Spleen (tissue), 13 donors: ENCODE measurements at places on chromosomes 5 and 9.
A peak's percentile ranks its signal among the peaks of the same experiment; 100 is the strongest.

GRCh38 chr5:149447373-149448367 lies 68.6 kb upstream of the IL17B start:
- no peak for DNase-seq

DNA sequence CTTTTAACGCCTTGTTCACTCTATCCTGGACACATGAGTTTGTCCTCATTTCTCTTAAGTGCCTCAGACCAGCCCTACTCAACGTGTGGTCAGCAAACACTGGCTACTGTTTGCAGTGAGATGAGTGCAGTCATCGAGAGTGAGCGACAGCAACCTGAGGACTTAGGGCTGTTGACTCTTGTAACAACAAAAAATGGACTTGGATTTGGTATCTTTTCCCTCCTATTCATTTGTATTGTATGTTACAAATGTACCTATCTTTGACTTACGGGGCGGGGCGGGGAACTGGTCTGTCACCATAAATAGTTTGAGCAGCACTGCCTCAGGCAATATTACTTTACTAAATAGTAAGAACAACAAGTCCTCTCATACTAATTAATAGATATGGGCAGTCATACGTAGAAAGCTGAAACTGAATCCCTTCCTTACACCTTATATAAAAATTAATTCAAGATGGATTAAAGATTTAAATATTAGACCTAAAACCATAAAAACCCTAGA lies 84.1 kb downstream of the TLE1 start:
- no peak for DNase-seq

GRCh38 chr9:137029058-137029936 lies 1.3 kb upstream of the ABCA2 start:
- peak; percentile 95 for DNase-seq

- DNase-seq: peak; percentile 96
These were observed 7.5 kb downstream of the N4BP3 start for GRCh38 chr5:178120607-178121357.

DNA sequence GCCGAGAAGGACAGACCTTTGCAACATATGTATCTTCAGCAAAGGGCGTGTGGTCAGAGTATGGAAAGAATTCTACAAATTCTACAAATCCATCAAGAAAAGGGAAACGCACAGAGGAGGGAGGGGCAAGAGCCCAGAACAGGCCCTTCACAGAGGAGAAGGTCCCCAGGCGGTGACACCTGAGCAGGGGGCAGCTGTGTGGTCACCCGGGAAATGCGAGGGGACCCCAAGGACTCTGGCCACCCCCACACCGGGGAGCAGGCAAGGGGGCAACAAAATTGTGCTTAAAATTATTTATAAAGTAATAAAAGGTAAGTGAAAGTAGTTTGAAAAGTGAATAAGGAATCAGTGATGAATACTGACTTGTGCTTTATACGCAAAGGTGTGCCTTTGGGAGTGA lies 17.6 kb downstream of the NACC2 start:
- no peak for DNase-seq

DNA sequence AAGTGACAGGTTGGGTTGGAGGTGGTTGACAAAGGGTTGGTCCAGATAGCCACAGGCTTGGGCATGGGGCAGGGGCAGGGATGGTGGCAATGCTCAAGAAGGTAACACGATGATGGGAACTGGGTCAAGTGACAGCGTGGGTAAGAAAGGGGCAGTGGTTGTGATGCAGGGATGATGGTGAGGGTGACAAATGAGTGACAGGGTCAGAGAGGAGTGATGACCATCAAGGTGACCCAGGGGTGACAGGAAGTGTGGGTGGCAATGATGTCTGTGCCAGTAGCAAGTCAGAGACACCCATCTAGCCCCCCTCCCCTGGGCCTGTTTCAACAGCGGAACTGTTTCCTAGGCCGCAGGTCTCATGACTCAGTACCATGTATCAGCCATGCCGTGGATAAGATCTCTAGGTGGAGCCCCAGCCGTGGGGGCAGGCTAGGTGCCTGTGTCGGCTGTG lies 20.5 kb downstream of the AQP3 start:
- no peak for DNase-seq

DNA sequence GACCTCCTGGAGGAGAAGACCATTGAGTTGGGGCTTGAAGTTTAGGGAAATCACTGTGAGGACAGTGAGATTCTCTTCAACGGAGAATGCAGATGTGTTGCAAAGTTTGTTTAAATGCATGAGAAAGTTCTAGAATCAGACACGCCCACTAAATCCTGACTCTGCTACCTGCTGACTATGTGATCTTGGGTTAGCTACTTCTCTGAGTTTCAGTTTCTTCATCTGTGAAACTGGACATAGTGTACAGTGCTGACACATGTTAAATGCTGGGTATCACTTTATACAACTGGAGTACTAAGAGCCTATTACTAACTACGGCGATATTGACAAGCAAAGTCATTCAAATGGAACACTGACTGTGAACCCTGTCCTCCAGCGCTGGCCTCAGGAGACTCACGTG lies 255.5 kb downstream of the HSPA4 start:
- DNase-seq: no peak

DNA sequence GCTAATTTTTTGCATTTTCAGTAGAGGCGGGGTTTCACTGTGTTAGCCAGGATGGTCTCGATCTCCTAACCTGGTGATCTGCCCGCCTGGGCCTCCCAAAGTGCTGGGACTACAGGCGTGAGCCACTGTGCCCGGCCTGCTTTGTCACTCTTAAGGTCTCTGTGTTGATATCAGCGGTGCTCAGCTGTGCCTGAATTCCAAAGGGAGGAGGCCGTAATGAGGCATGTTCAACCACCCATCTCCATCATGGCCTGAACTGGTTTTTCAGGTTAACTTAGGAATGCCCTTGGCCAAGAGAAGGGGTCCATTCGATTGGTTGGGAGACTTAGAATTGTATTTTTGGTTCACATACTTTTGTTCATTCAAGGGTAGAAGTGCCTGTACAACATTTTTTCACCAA lies 22.0 kb downstream of the HSD17B3 start:
- DNase-seq: no peak

DNA sequence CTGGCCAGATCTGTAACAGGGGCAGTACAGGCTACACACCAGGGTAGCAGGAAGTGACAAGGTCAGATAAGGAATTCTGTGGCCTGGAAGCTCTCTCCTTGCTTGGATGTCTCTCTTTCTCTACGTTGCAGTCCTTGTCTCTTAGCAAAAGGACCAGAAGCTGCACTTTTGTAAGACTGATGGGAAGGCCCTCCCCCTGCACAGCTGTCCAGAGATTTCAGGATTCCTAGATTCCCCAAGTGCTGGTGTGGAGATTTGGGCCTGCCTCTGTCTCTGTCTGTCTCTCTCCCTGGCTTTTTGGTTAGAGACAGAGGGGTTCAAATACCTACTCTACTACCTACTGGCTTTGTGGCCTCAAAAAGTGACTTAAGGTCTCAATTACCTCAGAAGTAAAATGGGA lies 10.0 kb upstream of the CNTFR start:
- DNase-seq: no peak

- DNase-seq: peak; percentile 86
These were observed 13.9 kb downstream of the REXO4 start for GRCh38 chr9:133403766-133404453.

DNA sequence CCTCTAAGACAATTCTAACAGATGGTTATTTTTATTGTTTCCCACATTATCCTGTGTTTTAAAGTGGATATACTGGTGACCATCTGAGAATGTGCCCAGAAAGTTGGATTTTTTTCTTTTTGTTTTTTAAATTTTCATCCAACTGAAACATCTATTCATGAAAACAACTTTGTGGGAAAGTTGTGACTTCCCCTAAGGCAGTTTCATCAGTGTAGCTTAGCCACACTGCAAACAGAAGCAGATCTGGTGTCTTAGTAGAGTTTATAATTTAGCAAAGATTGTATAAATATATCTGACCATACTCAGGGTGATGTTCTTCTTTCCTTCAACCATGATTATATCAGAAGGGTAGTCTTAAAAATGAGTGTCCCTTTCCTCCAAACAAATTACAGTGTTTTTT lies 1241.3 kb downstream of the MAT2B start:
- no peak for DNase-seq

DNA sequence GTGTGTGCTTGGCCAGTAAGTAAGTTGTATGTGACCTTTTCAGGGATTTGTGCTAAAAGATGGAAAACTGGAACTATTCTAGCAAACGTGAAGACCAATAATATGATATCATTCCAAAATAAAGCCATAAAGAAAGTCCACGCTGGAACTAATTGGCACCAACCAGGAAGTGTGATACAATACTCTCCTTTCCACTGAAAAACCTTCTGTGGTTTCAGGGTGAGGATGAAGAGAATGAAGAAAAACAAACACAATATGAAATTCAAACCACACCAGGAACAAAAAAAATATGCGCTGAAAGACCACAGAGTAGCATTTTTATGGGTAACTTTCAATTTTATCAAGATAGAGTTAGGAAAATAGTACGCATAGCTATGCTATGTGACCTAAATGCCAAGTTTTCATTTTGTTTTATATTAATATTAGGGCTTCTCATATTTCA lies 105.8 kb downstream of the EFNA5 start:
- DNase-seq: no peak

DNA sequence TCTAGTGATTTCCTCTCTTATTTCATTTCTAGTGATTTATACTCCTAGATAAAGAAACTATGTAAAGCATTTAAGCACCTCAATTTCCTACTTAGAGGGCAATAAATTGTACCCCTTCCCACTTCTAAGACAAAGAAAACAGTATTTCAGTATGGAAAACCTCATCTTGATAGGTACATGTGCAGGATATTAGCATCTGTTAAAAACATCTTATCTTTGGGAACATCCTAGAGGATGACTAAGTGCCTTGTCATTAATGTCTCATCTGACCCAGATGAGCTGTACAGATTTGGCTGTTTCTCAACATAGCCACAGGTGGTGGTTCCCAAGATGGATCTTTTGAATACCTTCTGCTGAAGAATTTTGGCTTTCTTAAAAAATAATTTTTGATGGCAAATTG lies 5.7 kb downstream of the MEGF10 start:
- no peak for DNase-seq

DNA sequence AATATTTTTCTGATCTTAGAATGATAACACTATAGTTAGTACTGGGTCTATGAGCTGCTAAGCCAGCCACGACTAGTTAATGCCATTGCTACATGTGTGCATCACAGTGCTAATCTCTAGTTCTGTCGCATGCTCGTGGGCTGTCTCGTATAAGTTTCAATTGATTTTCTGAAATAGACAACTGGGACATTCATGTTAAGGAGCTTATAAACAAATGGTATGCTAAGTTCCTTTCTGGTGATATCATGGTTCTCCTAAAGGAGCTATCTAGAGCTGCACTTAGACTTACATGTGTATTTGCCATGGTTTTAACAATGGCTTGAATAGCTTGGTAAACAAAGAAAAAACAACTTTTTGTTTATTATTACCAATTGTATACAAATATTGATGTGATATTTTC lies 46.2 kb downstream of the F2RL2 start:
- DNase-seq: no peak

GRCh38 chr5:89707891-89708290 lies 701.7 kb downstream of the CETN3 start:
- DNase-seq: no peak

DNA sequence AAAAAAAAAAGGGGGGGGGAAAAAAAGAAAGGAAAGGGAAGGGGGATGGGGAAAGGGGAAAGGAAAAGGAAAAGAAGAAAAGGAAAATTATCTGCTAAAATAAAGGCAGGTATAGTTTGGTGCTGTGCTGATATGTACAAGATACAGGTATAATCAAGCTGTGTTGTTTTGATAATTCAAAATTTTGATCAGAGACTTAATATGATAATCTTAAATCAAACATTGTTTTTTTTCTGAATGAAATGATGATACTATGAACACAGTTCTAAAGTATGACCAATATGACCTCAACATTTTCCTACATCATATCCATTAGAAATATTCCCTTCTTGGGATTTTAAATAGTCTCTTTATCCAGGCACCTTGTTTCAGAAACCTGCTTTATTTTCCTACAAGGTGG lies 115.6 kb upstream of the TRPM3 start:
- no peak for DNase-seq

DNA sequence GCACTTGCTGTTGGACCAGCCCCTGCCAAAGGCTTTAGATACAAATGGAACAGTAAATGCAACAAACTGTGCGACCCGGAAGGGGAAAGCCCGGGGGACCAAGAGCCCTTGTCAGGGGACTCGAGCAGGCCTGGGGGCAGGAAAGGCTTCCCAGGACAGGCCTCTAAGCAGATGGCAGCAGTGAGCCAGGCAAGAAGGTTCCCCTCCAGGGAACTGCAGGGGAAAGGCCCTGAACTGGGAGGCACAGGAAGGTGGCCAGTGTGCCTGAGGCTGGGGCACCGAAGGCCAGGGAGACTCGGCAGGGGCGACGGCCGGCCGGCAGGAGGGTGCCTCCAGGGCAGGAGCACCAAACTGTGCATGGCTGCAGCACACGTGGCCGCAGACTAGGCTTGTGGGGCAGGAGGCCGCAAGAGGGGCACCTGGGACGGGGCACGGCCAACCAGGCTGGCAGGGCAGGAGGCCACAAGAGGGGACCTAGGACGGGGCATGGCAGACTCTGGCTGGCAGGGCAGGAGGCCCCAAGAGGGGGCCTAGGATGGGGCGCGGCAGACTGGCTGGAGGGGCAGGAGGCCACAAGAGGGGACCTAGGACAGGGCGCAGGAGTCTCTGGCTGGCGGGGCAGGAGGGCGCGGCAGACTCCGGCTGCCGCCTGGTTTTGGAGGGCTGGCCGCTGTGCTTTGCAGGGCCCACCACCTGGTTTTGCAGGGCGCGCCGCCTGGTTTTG lies 10.0 kb downstream of the VAV2 start:
- DNase-seq: peak; percentile 72

- no peak for DNase-seq
These were observed 51.5 kb upstream of the IFNE start for GRCh38 chr9:21533597-21533996.

DNA sequence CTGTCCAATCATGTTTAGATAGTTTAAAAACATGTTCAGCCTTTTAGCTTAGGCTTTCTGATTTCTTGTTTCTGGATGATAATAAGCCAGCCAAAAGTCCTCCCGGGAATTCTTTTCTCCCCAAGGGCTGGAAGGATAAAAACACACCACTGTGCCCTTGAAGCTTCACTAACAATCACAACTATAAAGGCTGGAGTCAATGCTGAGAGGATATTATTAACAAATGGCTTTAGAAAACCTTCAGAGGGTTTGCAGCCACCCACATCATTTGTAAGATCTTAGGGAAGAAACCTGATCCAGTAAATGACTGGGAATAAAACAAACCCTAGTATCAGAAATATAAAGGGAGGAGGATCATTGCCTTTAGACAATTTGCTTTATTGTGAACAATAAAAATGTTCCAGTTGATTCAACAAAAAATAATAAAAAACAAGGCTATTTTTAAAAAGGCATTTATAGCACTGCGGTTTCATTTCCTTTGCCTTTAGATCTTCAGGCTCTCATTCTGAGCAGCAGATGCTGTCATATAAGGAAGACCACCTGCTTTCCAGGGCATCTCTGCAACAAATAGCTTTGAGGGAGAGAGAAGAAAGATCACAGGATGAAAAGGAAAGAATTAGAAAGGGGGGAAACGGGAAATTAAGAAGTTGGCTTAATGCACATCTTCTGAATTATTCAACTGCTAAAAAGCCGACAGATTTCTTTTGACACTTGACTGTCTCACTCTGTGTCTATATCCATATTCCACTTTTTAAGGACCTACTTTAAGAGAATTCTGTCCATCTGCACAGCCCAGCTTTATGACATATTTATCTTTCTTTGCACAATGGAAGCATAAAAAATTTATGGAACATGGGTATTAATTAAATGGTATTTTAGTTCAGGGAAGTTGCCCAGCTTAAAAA lies 277.2 kb upstream of the SLC24A2 start:
- no peak for DNase-seq

GRCh38 chr9:94164806-94165549 lies 80.7 kb downstream of the PTPDC1 start:
- DNase-seq: no peak
